OCI-M1 (cell line): ENCODE measurements at places on chromosomes 7 and 10.
A peak's percentile ranks its signal among the peaks of the same experiment; 100 is the strongest.

DNA sequence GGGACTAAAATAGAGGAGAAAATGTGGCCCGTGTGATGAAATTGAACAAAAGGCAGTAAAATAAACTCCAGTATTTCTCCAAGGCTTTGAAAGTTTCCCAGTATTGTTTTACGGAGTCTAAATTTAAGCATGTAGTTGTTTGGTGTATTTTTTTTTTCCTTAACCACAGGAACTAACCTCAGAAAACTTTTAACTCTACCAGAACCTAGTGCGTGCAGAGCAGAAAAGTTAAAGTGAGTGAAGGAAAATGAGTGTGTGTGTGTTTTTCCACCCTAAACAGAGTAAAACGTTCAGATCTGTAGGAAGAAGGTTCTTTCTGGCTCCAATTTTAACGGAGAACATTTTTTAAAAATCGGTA, 812 bp downstream of the PROSER2 start:
- DNase-seq: peak; percentile 34

DNA sequence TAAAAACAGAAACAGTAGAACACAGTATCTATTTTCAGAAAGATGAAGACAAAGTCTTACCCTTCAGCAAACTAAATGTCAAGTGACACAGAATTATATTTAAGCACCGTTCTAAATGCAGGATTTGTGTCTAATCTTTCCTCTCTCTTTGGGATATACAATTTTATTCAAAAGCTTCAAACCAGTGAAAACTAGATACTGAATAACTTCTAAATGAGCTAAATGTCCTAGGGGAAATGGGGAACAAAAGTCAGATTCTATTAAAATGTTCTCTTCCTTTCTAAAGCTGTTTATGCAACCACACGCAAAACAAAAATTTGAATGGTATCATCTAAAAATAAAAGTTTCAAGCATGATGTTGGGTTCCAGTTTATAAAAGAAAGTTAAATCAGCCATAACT, 136.4 kb upstream of the AOAH start:
- no peak for DNase-seq

DNA sequence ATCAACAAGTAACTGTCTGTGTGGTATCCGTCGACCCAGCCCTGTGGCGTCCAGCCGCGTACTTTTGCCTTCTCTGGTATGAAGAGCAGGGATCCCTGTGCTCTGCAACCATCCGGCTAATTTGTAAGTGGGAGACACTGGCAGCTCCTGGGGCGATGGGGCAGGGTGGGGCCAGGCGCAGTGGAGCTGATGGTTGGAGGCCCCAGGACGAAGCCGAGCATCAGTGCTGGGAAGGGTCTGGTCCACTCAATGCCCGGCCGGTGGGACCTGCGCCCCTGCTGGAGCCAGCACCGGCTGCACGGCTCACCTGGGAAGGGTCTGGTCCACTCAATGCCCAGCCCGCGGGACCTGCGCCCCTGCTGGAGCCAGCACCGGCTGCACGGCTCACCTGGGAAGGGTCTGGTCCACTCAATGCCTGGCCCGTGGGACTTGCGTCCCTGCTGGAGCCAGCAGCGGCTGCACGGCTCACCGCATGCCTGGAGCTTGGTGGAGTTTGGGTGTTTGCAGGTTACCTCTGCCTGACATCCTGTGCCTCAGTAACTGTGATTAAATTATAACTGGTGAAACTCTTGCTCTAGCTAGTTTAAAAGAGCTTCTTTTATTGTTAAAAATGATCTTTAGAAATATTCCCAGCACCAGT, 96.1 kb downstream of the NKX6-2 start:
- DNase-seq: no peak

GRCh38 chr7:151472644-151473380, 32.9 kb upstream of the CRYGN start:
- DNase-seq: no peak

DNA sequence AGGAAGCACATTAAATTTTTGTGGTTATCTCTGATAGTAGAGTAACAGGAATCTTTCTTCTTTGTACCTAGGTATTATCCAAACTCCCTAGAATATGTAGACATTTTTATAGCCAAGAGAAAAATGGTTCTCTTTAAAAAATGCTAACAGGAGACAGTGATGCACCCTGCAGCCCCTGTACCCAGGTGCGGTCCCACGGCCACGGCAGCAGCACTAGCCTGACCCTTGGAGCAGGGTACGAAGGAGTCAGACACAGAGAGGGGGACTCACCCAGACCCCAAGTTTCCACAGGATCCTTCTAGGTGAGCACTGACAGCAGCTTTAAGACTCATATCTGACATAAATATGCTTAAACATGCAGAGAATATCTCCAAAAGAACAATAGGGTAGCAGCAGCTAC, 60.4 kb downstream of the NUDCD3 start:
- DNase-seq: no peak

GRCh38 chr7:152000191-152000590, 25.3 kb upstream of the GALNT11 start:
- no peak for DNase-seq

GRCh38 chr7:38709123-38709522, 78.0 kb upstream of the AMPH start:
- no peak for DNase-seq

GRCh38 chr10:103238506-103239252, 7.0 kb upstream of the RPEL1 start:
- peak; percentile 22 for DNase-seq

- no peak for DNase-seq
These were observed 156.4 kb downstream of the AOAH start for GRCh38 chr7:36567699-36568451.

DNA sequence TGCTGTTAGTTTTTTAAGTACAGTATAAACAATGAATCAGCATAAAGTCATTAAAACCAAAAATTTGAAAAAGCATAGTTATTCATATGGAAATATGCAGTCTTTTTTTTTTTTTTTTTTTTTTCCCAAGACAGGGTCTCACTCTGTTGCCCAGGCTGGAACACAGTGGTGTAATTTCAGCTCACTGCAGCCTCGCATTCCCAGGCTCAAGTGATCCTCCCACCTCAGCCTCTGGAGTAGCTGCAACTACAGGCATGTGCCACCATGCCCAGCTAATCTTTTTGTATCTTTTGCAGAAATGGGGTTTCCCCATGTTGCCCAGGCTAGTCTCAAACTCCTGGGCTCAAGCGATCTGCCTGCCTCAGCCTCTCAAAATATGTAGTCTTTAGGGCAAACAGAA, 182.0 kb downstream of the SEMA3E start:
- DNase-seq: no peak

DNA sequence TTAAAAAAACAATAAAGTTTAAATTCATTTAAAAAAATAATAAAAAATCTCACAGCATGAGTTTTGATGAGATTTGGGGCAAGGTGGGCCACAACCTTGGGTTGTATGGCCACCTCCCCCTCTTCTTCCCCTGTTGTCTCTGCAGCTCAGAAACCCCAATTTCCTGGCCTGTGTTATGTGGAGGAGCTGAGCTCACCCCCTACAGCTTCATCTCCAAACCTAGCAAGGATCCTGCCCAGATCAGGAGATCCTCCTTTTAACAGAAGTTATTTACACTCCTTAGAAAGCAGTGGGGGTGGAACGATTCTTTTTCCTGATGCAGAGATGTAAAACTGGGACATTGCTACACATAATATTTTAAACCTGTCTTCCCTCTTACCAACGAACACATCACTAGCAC, 6.9 kb upstream of the SH2D4B start:
- no peak for DNase-seq

DNA sequence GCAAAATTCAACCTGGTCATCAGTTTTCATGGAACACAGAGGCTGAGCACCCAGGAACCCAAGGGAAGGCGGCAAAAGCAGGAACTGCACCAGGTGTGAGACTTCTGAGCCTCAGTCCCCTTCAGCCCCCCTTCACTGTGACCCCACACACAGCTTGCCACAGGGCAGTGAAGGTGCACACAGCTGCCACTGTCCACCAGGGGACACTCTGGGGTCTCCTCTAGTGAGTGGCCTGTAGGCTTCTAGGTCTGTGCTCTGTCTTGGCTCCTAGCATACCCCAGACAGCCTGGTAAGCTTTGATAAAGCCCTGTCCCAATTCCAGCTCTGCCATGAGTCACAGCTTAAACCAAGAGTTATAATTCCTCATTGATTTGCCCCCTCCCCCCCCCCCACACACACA, 12.1 kb downstream of the KCNH2 start:
- DNase-seq: peak; percentile 52

- DNase-seq: no peak
These were observed 34.6 kb upstream of the PPIF start for GRCh38 chr10:79312601-79313187.
